ENCODE measurements at places on chromosomes 3 and 15.

DNA sequence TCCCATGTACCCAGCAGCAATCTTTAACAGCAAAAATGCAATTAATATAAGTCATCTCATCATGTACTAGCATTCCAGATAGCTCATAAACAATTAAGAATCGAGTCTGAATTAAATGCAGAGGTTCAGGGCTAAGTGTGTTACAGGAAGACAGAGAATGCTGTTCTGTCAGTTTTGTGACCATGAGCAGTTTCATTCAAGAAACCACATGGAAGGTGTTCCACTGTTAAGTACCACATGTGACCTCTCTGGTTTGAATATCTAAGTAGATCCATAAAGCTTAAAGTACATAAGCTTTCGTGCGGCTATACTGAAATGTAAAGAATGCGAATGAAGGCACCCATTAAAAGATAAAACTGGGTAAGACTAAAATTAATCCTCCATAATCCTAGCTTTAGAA is 272.3 kb downstream of the IL5RA start:
- no peak for DNase-seq

DNA sequence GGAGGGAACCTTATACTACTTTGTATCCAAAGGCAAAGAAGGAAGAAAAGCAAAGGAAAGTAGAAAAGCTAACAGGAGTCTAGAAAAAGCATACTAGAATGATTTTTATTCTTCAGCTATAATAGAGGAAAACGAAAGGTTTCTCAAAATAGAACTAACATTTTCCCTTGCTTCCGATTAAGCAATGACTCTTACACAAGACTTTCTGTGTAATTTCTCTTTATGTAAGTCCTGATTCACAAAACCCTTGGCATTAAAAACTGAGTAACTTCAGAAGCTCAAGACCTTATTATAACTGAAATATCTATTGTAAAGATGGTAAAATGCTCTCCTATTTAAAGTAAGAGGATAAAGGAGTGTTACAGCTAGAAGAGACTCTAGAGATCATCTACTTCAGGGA is 97.4 kb downstream of the DTWD1 start:
- DNase-seq = no peak

GRCh38 chr15:43948691-43949325 is 122.0 kb downstream of the WDR76 start:
- DNase-seq = no peak

- DNase-seq = no peak
Measured at GRCh38 chr3:99586701-99587100, 51.7 kb upstream of the COL8A1 start.

- no peak for DNase-seq
Measured at GRCh38 chr3:57855281-57855680, 99.2 kb downstream of the SLMAP start.

- DNase-seq = no peak
Measured at GRCh38 chr3:185341616-185342458, 21.1 kb upstream of the MAP3K13 start.

Measured in NCI-H1048 (cell line).